ENCODE measurements at places on chromosomes 13 and 19. TPM values are rescaled to one million over a fixed set of nuclear protein-coding genes. Genes with fewer than 3 reads are reported as not detected.

The CGB3 gene
- total RNA-seq = not detected

The ZNF491 gene
- total RNA-seq = 3.9 TPM

GRCh38 chr13:99041788-99042187, 63.9 kb upstream of the DOCK9 start:
- DNase-seq = no peak

DNA sequence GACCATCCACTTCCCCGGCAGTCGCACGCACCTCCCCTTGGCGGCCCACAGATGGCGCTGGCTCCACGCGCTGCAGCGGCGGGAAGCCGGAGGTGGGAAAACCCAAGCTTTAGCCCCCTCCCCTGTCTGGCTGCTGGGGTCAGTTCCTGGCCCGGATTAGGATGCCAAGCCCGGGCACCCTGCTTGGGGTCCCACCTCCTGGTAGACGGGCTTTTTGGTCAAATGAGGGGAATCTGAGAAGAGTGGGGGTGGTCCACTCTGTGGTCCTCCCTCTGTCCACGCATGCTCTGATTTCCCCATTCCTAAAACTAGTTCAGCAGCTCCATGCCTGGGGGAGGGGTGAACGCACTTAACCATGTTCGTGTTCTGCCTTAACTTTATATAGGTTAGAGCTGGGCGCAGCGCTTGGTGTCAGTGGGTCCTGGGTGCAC, 8.1 kb upstream of the ADGRE2 start:
- no peak for DNase-seq

GRCh38 chr19:29533578-29534544, 8.1 kb downstream of the VSTM2B start:
- DNase-seq = no peak
